ENCODE measurements at places on chromosomes 7 and 10.

- no peak overlapping the region for H3K4me3 ChIP-seq
- H3K27me3 ChIP-seq = no peaks in the 10 kb centered on the region
- no peak for DNase-seq
- no peaks in the 10 kb centered on the region for H3K4me1 ChIP-seq
- H3K27ac ChIP-seq = no peak overlapping the region
Observed at GRCh38 chr10:22583683-22584082, 130.7 kb downstream of the PIP4K2A start.

DNA sequence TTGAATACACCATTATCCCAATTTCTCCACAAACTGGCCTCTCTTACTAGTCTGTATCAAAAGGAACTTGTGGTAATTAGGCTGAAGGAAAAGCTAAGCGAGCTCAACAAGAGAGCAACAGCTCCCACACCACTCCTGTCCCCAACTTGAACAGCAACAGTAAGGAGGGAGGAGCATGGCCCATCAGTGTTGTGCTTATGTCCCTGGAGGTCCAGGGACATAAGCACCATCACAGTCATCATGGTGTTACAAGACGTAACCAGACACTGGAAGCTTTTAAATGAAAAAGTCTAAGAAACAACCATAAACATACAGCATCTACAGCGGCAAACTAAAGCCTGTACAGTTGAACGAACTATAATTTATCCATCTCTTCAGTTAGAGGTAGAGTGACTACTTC lies 989 bp downstream of the ERLIN1 start:
- peak overlapping the region; percentile 83 for H3K27ac ChIP-seq
- H3K36me3 ChIP-seq = no peaks in the 10 kb centered on the region
- DNase-seq = no peak
- H3K4me1 ChIP-seq = peaks cover 7% of the 10 kb centered on the region

GRCh38 chr7:133912916-133913697 lies 214.0 kb upstream of the LRGUK start:
- no peak for DNase-seq
- H3K27ac ChIP-seq = no peak overlapping the region
- no peak overlapping the region for H3K4me3 ChIP-seq
- H3K36me3 ChIP-seq = peaks cover 9% of the 10 kb centered on the region
- H3K4me1 ChIP-seq = no peaks in the 10 kb centered on the region

DNA sequence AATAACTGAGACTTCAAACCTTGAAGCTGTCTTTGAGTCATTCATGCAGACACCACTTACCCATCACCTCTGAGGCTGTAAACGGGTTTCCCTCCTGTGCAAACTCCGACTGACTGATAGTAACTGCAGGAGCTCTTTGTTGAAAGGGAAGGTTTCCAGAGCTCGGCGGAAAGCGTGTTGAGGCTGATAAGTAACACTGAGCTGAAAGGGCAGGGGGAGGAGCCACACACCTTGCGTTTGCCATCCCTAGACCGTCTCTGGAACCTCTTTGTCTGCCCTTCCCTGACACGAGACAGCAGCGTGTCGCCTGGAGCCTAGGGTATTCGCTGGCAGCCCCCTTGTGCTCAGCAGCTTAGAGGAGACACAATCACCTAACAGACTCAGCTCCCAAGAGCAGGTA lies 134.0 kb downstream of the PAXIP1 start:
- no peaks in the 10 kb centered on the region for H3K27me3 ChIP-seq
- H3K4me3 ChIP-seq = no peak overlapping the region
- H3K27ac ChIP-seq = no peak overlapping the region

- no peaks in the 10 kb centered on the region for H3K36me3 ChIP-seq
- H3K4me3 ChIP-seq = no peak overlapping the region
- no peak for DNase-seq
- H3K4me1 ChIP-seq = no peaks in the 10 kb centered on the region
- no peak overlapping the region for H3K27ac ChIP-seq
Observed at GRCh38 chr7:135269921-135270320, 36.3 kb downstream of the STRA8 start.

GRCh38 chr10:127310430-127310829 lies 114.0 kb upstream of the INSYN2A start:
- H3K27ac ChIP-seq = no peak overlapping the region
- H3K27me3 ChIP-seq = no peaks in the 10 kb centered on the region
- no peaks in the 10 kb centered on the region for H3K4me1 ChIP-seq
- no peak for DNase-seq

DNA sequence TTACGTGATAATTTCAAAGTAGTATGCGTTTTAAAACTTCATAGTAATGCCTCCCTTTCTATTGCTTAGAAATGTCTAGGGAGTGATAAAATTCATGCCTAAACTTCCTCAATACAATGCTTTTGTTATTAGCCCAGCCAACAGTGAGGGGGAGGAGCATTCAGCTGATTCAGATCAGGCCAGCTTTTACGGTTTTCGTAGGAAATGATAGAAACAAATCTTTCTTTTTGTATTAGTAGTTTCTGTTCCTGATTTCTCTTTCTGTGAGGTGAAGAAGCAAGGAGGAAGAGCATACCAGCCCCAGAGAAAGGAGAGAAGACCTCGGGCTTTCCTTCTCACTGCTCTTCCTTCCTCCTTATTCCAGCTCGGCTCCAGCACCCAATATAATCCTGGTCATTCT lies 35.2 kb upstream of the ITPRID1 start:
- H3K36me3 ChIP-seq = no peaks in the 10 kb centered on the region
- H3K4me3 ChIP-seq = no peak overlapping the region
- H3K27me3 ChIP-seq = no peaks in the 10 kb centered on the region
- no peak for DNase-seq

DNA sequence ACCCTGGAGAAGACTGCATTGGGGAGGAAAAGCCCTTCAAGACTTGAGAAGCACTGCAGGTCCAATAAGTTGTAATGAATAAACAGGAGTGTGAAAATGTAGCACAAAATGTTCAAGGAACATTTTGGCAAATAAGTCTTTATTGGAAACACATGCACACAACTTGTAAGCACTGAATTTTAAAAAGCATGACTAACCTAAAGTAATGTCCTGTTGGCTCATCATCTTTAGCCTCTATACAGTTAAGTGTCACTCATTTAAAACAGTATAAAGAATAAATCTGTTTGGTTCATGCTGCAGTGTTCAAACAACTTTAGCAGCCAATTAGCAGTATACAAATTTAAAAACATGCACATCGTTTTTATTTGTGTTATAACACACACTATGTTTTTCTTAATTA lies 108.6 kb downstream of the CDK6 start:
- peaks cover 8% of the 10 kb centered on the region for H3K36me3 ChIP-seq
- DNase-seq = no peak
- H3K4me3 ChIP-seq = no peak overlapping the region
- no peak overlapping the region for H3K27ac ChIP-seq

DNA sequence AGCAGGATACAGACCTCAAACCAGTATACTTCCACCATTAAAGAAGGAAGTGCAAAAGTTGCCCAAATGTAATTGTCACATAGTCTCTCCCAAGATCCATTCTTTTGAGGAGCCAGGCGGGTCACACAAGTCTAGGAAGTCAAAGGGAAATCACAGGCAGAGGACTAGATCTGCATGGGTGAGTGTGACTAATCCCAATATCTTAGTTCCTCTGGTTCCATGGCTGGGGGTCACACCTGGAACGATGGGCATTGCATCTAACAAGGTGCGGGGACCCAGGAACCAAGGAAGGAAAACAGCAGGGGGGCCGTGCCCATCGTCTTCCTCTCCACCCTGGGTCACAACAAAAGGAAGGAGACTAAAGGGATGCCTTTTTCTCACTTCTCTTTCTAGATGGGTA lies 1138.8 kb downstream of the XPNPEP1 start:
- no peaks in the 10 kb centered on the region for H3K27me3 ChIP-seq
- no peaks in the 10 kb centered on the region for H3K36me3 ChIP-seq
- no peaks in the 10 kb centered on the region for H3K4me1 ChIP-seq
- H3K27ac ChIP-seq = no peak overlapping the region
- DNase-seq = no peak

- no peak overlapping the region for H3K27ac ChIP-seq
- DNase-seq = no peak
- no peak overlapping the region for H3K4me3 ChIP-seq
Observed at GRCh38 chr7:138491612-138492386, 31.7 kb downstream of the TRIM24 start.

GRCh38 chr10:78660446-78661106 lies 408.2 kb upstream of the ZMIZ1 start:
- no peaks in the 10 kb centered on the region for H3K27me3 ChIP-seq
- DNase-seq = no peak
- H3K4me1 ChIP-seq = no peaks in the 10 kb centered on the region

- H3K27me3 ChIP-seq = no peaks in the 10 kb centered on the region
- no peaks in the 10 kb centered on the region for H3K4me1 ChIP-seq
- H3K36me3 ChIP-seq = peaks cover 9% of the 10 kb centered on the region
- no peak overlapping the region for H3K27ac ChIP-seq
- DNase-seq = no peak
Observed at GRCh38 chr7:128022631-128023532, 8.4 kb downstream of the LRRC4 start.

DNA sequence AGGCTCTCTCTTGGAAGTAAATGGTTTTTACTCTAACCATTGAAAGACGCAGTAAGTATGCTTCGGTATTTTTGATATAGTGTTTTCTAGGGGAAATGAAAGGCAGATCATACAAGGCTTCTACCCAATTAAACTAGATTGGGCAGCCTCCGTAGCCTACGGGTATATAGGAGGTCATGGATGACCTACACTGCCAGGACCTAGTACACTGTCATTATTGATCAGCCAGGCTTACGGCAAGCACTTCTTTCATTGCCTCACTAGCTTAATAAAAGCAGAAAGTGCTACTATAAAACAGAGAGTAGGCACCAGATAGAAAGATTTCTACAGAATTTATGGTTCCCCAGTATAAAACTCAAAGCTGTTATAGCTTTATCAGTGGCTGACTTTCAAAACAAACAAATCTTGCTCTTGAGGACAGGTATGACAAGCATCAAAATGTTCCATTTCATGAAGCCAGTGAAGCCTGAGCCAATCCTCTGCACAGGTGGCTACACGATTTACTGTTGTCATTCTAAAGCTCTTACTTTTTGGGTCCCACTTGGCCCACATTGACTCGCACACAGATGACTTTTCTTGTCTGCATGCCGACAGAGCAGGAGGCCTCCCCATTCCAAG lies 358.1 kb downstream of the THSD7A start:
- DNase-seq = no peak
- H3K4me1 ChIP-seq = no peaks in the 10 kb centered on the region
- no peak overlapping the region for H3K4me3 ChIP-seq
- no peaks in the 10 kb centered on the region for H3K36me3 ChIP-seq
- no peaks in the 10 kb centered on the region for H3K27me3 ChIP-seq

- no peaks in the 10 kb centered on the region for H3K36me3 ChIP-seq
- H3K4me1 ChIP-seq = no peaks in the 10 kb centered on the region
- no peak overlapping the region for H3K27ac ChIP-seq
Observed at GRCh38 chr10:1412531-1413189, 324.7 kb downstream of the ADARB2 start.

- no peak overlapping the region for H3K4me3 ChIP-seq
- no peak for DNase-seq
- H3K4me1 ChIP-seq = peaks cover 13% of the 10 kb centered on the region
- no peaks in the 10 kb centered on the region for H3K36me3 ChIP-seq
Observed at GRCh38 chr7:28037220-28038010, 143.2 kb downstream of the JAZF1 start.

DNA sequence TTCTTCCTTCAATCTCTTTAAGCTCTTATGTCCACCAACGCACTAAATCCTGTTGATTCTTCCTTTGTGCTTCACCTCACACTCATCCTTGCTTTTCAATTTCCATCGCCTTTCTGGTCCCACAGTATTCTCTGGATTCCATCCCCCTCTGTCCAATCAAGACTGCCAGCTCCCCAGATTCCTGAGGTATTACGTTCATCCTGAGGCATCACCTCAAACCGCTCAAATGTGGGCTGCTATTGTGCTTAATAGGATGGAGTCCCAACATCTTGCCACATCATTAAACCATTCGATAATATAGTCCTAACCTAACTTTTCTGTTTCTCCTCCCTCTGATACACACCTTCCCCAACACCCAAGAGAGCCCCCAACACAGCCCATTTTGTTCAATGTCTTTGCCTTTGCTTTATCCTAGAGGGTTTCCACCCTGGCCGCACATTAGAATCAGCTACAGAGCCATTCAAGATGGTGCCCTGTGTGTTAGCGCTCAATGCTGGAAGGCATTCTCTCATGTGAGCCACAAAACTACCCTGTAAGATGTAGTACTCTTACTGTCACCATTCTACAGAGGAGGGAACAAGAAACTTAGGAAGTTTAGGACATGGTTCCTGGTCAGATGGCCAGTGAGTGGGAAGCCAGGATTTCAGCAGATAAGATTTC lies 79.5 kb upstream of the LEP start:
- peak; percentile 15 for DNase-seq
- H3K36me3 ChIP-seq = no peaks in the 10 kb centered on the region
- no peak overlapping the region for H3K27ac ChIP-seq
- H3K4me3 ChIP-seq = no peak overlapping the region

- peak overlapping the region; percentile 4 for H3K27ac ChIP-seq
- no peaks in the 10 kb centered on the region for H3K36me3 ChIP-seq
- H3K4me3 ChIP-seq = no peak overlapping the region
- peaks cover 3% of the 10 kb centered on the region for H3K4me1 ChIP-seq
- no peak for DNase-seq
Observed at GRCh38 chr10:77299320-77299719, 338.3 kb downstream of the KCNMA1 start.

DNA sequence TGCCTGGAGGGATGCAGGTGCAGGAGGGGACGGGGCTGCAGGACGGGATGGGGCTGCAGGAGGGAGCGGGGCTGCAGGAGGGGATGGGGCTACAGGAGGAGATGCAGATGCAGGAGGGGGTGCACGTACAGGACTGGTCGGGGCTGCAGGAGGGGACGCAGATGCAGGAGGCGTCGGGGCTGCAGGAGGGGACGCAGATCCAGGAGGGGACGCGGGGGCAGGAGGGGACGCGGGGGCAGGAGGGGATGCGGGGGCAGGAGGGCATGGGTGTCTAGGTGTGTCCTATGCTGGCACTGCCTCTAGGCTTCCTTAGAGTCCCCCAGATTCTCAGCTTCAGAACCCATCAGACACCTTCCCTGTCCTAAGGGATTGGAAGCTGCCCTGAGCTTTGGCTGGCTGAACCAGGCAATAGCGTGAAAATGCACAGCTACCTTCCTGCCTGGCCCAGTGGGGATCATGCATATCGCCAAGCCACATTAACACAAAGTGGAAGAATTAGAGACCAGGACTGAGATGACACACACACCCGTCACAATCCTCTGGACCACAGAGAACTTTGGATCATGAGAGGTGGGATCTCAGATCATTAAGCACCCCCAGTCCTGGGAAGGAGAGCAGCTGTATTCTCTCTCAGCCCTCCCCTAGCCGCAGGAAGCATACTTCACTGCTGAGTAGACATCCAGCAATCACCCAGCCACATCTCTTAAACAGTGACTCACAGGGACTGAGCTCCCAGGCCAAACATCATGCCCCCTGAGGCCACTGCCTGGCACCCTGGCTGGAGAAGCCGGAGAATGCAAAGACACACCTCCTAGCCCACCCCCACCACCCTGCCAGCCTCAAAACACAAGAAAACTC lies 67.3 kb downstream of the VWA2 start:
- no peaks in the 10 kb centered on the region for H3K27me3 ChIP-seq
- H3K4me3 ChIP-seq = no peak overlapping the region
- H3K4me1 ChIP-seq = no peaks in the 10 kb centered on the region
- H3K27ac ChIP-seq = no peak overlapping the region
- H3K36me3 ChIP-seq = no peaks in the 10 kb centered on the region

GRCh38 chr7:23377134-23377533 lies 78.0 kb downstream of the MALSU1 start:
- no peak overlapping the region for H3K4me3 ChIP-seq
- DNase-seq = no peak
- H3K27me3 ChIP-seq = no peaks in the 10 kb centered on the region
- no peaks in the 10 kb centered on the region for H3K4me1 ChIP-seq

- no peak overlapping the region for H3K27ac ChIP-seq
- H3K4me3 ChIP-seq = no peak overlapping the region
- no peaks in the 10 kb centered on the region for H3K27me3 ChIP-seq
- no peaks in the 10 kb centered on the region for H3K36me3 ChIP-seq
Observed at GRCh38 chr10:35933940-35934641, 292.0 kb upstream of the FZD8 start.

All from ascending aorta (tissue), 2 donors.